ENCODE measurements at places on chromosomes 6 and 20. TPM values are rescaled to one million over a fixed set of nuclear protein-coding genes. Genes with fewer than 3 reads are reported as not detected.

Gene HSPA1L
- 0.87 TPM for total RNA-seq

Gene C20orf173
- not detected for total RNA-seq

Gene PTPRK
- 78.6 TPM for total RNA-seq

Gene CD83
- 1.7 TPM for total RNA-seq

Gene SIRPD
- total RNA-seq: not detected

Gene HEY2
- total RNA-seq: 0.22 TPM
